Hypothalamus (tissue), 51 donors: ENCODE measurements at places on chromosomes 3 and 15.

GRCh38 chr3:71537211-71537611 lies 46.3 kb downstream of the FOXP1 start:
- DNase-seq: no peak

GRCh38 chr15:59160880-59161593 lies 45.6 kb upstream of the LDHAL6B start:
- DNase-seq: no peak

DNA sequence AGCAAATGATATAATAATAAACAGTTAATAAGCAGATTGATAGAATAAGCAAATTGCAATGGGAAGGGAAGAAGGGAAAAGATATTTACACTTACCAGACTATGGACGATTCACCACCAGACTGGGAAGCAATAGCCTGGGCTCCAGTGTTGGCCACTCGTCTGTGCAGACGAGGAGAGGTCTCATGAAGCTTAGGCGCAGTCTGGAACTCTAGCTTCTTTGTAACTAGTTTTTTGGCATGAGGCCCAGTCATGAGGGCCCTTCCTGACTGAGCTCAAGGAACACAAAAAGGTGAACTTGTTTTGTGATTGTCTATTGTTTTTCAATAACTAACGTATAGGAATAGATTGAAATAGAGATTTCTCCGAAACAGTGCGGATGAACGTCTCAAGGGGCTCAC lies 63.3 kb upstream of the GATM start:
- DNase-seq: no peak

DNA sequence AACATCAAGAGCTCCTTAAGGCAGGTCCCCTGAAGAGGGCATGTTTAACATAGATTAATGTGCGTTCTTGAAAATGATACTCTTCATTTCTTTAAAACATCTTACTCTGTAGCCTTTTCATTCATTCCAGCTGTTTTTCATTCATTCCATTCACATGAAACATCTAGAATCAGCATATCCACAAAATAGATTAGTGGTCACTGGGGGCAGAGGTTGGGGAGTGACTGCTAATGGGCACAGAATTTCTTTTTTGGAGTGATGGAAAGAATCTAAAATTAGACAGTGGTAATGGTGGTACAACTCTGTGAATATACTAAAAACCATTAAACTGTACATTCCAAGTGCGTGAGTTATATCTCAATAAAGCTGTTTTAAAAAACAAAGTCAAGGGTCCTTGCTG lies 15.4 kb upstream of the CXCR6 start:
- DNase-seq: no peak

- DNase-seq: no peak
These were observed 297.1 kb downstream of the NSUN3 start for GRCh38 chr3:94359996-94360395.

DNA sequence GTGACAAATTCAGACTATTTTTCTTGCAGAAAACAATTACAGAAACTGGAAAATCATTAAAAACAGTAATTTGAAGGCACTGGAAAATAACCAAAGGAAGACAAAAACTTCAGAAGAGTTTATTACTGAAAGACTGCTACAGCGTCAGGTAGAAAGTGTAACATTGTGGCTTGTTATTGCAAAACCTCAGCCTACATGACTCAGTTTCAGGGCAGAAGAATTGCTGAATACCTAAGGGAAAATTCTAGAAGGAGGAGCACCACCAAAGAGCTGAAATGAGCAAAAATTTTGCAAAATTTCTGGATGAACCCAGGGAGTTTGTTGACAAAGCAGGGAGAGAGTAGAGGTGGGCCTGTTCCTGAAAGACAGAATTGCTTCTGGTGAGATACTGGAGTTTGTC lies 219.6 kb downstream of the C3orf38 start:
- DNase-seq: no peak

GRCh38 chr3:63473641-63474166 lies 178.8 kb upstream of the SNTN start:
- DNase-seq: no peak

- no peak for DNase-seq
These were observed 31.7 kb downstream of the ATP11B start for GRCh38 chr3:182824957-182825356.

DNA sequence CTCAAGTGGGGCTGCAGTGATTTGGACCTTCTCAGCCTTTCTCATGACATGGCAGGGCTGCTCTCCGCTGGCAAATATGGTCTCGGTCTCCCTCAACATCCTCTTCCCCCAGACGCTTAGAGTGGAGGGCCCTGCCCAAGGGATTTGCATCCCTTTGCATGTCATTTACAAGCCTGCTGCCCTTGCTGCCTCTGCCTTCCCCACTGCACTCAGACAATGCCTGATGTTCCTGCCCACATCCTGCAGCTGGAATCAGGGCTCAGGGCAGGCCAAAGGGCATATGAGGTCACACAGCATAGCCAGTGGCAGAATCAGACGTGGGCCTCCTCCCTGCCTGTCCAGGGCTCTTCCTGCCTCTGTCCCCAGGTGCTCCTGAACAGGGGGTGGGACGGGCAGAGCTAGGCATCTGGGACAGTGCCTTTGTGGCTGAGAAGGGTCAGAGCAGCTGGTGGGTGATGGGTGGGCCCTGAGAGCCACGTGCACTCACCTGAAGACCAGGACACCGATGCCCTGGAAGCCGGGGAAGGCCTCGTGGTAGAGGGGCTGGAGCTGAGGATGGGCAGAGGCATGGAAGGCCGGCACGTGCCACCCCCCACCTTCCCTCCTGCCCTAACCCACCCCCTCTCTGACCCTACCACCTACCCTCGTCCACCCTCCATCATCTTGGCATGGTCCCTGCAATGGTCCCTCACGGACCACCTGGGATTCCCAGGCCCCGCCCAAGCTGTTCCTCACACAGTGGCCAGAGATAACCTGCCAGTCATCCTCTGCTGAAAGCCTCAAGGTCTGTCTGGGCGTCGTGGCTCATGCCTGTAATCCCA lies 27.4 kb upstream of the GOLGA6C start:
- DNase-seq: no peak

- DNase-seq: no peak
These were observed 7.3 kb upstream of the ISLR2 start for GRCh38 chr15:74123131-74123429.

DNA sequence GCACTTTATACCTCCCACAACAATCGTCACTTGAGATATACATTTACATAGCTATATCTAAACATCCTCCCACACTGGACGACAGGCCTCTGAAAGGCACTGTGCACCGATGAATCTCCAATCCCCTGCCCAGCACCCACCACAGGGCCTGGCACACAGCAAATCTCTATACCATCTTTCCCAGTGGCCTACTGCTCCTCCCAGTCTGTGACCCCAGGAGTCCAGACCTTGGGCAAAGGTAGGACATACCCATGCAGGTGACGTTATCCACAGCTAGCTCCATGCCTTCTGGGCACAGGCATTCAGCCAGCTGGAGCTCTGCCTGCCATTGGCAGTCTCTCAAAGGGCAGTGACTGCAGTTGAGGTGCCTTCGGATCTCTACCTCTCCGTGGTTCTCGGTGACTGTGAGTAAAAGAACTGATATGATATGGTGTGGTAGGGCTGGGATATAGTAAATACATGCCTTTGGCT lies 5.8 kb downstream of the LTK start:
- no peak for DNase-seq

GRCh38 chr3:38579551-38580449 lies 69.7 kb downstream of the SCN5A start:
- DNase-seq: no peak

DNA sequence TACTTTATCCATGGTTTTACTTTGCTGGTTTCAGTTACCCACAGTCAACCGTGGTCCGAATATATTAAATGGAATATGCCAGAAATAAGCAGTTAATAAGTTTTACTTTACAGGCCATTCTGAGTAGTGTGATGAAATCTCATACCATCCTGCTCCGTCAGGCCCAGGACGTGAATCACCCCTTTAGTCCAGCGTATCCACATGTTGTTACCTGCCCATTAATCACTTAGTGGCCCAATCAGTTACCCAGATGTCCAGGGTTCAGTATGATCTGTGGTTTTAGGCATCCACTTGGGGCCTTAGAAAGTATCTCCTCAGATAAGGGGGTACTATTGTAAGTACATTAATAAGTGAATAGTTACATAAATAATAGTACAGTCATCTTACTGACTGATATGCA lies 88.0 kb downstream of the TTBK2 start:
- DNase-seq: no peak

DNA sequence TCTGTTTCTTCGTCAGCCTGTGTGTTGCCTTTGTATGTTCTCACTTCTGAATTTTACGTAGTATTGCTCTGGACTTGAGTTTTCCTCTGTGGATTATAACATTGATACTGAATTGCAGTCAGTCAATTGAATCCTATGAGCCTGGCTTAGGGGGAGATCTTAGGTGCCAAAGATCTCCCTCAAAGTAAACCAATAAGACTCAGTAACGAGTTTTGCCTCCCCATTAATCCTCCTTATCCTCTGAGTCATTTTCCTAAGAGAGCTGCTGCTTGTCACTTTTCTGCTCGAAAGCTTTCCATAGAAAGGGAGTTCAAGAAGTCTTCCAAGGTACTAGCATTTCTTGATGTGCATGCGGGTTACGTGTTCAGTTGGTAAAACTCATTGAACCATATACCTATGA lies 126.4 kb downstream of the CHDH start:
- no peak for DNase-seq

GRCh38 chr3:109178708-109179107 lies 42.2 kb downstream of the C3orf85 start:
- DNase-seq: no peak

GRCh38 chr3:117721866-117722265 lies 1012.3 kb downstream of the TUSC7 start:
- DNase-seq: no peak

- no peak for DNase-seq
These were observed 464.5 kb upstream of the TGFBR2 start for GRCh38 chr3:30141927-30142326.

DNA sequence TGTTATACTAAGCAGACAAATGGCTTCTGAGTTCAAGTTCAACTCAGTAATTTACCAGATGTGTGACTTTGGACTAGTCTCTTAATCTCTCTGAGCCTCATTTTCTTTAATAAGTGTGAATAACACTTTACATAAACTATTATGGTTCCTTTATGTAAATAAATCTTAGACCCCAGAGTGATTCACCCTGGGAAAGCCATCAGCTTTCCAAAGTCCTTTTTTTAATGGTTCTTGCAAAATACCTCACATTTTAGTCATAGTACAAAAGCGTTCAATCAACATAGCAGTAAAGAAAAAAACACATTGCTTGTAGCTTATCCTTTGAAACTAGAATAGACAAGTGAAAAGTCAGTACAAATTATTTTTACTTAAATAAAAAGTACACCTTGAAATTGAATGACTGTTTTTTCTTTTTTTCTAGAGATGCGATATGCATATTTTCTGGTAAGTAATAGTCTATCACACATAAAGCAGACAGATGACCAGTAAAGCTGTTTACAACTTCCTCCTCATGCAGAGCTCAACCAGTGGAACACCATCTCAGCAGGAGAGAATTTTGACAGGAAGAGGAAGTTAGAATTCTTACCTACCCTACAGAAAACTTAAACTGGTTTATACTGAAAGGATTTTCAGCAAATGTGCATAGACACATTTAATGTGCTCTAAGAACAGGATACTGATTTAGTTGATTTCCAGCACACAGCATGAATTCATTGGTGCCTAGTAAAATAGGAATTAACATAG lies 123.0 kb upstream of the AGBL1 start:
- DNase-seq: no peak

- no peak for DNase-seq
These were observed 12.2 kb downstream of the TUBGCP4 start for GRCh38 chr15:43383070-43383469.

- DNase-seq: no peak
These were observed 36.9 kb downstream of the TSPAN3 start for GRCh38 chr15:77033729-77034671.

- DNase-seq: no peak
These were observed 37.6 kb downstream of the NANOGP8 start for GRCh38 chr15:35047528-35047927.

DNA sequence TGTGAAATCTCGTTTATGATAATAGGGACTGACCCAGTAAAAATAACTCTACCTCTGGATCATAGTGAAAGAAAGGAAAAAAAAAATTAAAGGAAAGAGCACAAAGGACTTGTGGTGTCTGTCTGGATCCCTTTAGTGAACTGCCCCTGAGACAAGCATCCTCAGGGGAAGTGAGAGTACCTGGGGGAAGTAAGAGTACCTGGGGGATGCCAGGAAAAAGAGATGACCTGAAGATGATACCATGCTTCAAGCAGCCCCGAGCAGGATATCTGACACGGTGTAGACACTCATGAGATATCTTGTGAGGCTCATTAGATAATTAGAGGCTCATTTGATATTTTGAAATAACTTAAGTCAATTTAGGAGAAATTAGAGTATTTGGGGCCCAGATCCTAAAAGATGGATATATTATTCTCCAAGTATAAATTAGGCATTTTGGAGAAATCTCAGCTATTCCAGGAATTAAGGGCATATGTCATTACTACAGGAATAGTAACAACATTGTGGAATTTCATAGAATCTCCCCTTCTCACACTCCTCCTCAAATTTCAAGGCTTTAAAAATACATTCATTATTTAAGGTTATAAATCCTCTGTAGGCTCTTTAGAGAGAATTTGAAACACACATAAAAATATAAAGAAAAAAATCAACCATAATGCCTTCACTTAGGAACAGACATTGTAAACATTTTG lies 36.3 kb upstream of the PSMD6 start:
- no peak for DNase-seq

DNA sequence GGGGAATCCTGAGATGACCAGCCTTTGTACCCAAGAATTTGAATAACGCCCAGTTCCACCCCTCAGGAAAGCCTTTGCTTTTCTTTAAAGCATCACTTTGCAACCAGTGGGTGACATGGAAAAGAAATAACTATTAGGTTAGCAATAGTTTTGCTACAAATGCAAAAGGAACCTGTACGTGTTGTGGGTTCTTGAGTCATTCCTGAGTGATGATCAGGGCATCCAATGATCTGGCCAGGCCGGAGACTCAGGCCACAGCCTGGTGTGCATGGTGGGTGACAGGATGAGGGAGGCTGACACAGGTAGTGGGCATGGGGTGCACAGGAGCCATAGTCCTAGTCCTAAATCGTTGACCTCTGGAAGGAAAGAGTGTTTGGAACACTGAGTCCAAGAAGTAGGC lies 321.4 kb upstream of the IL12A start:
- no peak for DNase-seq

- no peak for DNase-seq
These were observed 25.1 kb downstream of the NBEAL2 start for GRCh38 chr3:47004369-47005211.

DNA sequence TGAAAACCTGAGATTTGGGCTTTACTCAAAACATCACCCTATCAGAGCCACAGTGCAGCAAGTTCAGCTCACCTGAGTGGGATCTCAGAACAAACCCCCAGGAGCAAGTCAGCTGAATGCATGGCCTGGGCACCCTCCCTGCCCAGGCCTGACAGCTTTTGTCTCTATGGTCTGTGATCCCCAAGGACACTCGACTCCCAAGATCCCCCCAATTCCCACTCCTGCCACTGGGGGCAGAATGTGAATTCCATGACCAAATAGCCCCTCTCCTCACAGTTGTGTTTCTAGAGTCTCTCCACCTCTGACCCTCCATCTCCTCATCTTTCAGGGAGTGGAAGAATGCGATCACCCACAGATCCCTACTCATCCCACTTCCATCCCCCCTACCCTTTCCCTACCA lies 58.9 kb downstream of the ZNF445 start:
- no peak for DNase-seq

- no peak for DNase-seq
These were observed 217.6 kb upstream of the IL12A start for GRCh38 chr3:159770998-159771397.
